ENCODE measurements at places on chromosomes 12 and 14.

DNA sequence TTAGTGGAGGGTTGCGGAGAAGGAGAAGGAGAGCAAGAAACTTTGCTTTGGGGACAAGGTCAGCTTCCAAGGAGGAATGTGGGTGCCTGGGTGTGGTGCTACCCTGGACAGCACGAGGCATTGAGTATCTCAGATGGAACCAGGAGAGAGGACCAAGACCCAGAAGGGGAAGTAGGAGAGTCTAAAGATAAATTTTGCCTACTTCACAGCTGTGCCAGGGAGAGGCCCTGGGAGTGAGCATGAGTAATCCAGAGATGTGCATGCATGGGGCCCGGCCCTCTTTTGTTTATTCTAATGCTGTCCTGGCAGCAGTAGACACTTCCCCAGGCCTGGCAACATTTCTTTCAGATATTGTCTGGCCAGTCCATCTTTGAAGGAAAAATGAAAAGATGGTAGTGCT is 49.5 kb upstream of the GNPNAT1 start:
- no peak for DNase-seq

DNA sequence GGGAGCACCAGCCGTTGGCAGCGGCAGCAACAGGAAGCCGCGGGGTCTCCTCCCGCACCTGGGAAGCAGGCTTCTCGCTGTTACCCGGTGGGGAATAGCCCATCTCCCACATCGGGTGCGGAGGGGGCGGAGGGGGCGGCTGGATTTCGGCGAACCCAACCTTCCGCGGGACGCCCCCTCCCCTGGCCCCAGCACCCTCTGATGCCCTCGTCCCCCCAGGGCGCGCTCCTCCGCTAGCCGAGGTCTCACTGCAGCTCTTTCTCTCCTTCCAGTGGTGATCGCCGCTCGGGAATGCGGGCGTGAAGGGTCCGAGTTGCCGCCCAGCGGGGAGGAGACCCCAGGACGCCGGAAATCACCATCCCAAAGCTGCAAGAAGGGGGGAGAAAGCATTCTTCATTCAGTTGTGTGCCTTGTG is 303 bp downstream of the SAMD4A start:
- no peak for DNase-seq

DNA sequence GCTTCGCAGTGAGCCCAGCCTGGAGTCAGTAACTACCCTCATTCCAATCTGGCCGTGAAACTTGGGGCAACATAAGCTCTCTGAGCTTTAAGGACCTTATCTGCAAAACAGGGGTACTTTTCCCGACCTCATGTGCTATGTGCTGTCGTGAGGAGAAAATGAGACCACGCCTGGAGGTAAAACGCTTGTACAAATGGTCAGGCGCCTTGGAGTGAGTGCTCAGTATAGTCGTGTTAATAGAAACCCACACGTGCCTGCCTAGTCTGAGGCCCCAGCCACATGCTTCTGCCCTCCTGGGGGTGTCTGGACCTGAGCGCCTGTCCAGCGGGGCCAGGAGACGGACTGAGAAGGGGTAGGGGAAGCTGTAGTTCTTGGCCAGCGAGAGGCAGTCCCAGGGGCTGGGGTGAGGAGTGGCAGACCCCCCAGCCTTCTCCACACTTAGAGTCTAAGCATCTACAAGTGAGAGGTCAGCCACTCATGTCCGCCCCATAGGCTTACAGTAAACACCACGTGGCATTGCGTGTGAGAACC is 4.9 kb downstream of the AQP5 start:
- no peak for DNase-seq

DNA sequence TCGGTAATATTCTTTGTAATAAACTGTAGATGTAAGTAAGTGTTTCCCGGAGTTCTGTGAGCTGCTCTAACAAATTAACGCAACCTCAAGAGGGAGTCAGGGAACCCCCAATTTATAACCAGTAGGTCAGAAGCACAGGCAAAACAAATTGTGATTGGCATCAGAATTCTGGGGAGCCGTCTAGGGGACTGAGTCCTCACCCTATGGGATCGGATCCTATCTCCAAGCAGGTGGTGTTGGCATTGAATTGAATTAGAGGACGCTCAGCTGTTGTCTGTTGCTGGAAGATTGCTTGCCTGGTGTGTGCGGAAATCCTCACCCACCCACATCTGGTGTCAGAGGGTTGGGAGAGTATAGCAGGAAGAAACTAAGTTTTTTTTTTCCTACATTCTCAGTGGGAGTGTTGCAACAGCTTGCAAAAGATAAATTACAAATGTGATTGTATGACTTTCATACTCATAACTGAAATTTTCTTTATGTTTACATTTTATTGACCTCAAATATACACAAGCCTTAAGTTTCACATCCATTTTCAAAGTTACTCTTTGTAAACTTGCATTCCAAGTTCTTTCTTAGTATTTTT is 5.5 kb downstream of the TMEM52B start:
- no peak for DNase-seq

- no peak for DNase-seq
These were observed 84.9 kb downstream of the ZFC3H1 start for GRCh38 chr12:71578694-71579258.

GRCh38 chr12:47686645-47687240 is 19.1 kb downstream of the RPAP3 start:
- no peak for DNase-seq

DNA sequence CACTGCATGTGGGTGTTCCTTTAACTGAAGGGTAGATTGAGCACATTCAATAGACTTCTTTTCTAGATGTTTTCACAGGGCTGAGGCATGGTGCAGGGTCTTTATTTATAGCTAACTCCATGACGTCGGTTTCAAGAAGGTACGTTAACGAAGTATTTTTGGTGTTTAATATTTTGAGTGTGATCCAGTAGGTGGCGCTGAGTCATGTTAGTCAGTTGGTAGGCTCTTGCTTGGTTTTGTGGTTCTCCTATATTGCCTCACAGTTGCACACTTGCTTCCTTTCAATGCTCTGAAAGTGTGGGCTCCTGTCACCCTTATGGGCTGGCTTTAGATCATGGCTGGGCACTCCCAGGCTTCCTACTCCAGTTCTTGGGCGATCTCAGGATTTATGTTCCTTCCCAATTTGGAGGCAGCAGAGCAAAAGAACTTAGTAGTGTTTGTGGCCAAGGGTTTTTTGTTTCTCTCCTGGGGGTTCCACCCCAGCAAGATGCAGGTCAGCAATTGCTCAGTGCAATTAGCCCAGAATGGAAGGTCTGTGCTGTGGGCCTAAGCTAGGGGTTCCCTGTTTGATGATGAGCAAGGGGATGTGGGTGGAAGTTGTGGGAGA is 471.6 kb upstream of the FOXG1 start:
- no peak for DNase-seq

- DNase-seq, result no peak
These were observed 30.3 kb downstream of the NFKBIA start for GRCh38 chr14:35374263-35374712.

DNA sequence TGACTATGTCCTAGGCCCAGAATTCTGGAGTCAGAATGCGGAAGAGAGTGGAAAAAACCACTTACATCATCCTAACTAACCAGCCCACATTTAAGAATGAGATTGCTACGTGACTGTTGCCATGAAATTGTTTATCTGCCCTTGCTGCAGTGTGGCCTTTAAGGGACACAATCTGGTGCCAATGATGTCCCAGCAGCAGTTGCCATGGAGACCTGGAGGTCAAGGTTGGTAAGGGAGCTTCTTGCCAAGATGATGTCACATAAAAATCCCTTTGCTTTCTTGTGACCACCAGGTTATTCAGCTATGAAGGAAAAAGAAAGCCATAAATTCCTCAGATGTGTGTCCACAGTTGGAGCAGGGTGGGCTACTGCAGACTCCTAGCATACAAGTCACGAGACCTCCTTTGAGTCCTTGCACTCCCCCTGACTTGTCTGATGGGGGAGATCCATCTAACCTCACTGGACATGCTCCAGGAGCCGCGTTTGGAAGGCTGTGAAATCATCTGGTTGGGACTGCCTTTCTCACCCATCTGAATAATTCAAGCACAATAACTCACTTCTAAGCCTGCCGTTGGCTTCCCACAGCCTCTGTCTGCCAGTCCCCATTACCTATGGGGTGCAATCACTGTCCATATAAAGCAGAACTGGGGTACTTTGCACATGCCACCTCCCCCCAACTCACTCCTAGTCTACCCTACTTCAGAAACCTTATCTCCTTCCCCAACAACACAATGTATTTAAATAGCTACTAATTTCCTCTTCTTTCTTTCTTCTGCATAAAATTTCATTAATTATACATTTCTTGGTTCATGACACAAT is 165.6 kb downstream of the ZFP36L1 start:
- DNase-seq, result no peak

- DNase-seq, result no peak
These were observed 17.8 kb upstream of the TMPRSS12 start for GRCh38 chr12:50824914-50825313.

- DNase-seq, result no peak
These were observed 3.0 kb upstream of the DHRS4 start for GRCh38 chr14:23950411-23951135.

- no peak for DNase-seq
These were observed 37.9 kb downstream of the RAD9B start for GRCh38 chr12:110540048-110540447.

DNA sequence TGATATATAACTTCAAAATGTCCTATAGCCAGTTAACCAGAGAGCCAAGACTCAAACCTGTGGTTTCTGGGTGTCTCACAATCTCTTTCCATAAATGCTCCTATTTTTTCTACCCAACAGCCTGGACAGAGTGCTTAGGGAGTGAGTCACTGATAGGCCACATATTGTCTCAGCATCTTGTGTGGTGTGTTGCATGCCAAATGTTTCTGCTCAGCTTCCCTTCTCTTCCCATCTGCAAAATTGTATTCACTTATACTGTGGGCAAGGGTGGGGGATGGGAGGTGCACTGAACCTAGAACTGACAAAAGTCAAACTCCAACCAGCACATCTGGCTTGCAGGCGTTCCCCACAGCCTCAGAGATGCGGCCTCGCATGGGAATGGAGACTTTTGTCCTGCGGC is 123.3 kb downstream of the KCNA5 start:
- DNase-seq, result no peak

DNA sequence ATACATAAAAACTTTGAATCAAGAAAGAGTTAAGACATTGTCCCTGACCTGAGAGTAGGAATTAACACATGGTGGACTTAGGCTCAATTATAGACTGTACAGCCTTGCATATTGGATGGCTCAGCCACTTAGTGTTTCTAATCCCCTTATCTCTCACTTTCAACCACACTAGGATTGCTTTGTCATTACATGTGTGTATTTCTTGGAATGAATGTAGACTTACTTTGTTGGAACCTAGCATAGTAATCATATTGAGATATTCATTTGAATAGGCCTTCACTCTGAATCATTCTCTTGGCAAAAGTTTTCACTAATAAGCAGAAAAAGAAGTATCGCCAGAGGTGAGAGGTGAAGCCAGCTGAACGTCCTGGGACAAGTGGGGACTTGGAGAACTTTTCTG is 1973.9 kb upstream of the FLRT2 start:
- no peak for DNase-seq

- DNase-seq, result no peak
These were observed 233.8 kb downstream of the FBXL14 start for GRCh38 chr12:1360441-1361210.

DNA sequence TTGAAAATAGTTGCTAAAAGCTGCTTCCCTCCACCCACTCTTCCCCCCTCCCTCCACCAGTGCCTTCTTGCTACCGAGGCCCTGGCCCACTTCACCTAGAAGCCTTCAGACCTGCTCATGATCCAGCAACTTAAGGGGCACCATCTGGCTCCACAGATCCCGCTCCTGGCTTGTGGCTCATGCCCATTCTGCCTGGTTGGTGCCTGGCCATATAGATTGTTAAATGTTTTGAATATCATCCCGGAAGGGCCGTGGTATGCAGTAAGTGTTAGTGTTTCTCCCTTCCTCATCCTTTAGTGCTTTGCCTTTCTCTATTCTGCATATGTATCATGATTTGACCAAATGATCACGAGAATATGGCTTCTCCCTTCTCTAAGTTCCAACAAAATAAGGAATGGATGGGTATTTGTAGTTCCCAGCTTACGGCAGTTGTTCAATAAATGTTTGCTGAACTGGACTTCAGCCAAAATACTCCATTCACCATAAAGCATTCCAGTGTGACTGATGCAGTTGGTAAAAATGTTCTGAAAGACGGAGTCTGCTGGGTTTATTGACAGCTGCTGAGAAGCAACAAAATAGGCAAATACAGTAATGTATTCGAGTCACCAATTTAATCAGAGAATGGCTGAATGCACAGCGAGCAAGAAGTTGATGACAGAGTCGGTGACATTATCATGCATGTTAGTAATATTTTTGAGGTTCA is 30.7 kb downstream of the GRIP1 start:
- DNase-seq, result no peak

GRCh38 chr14:101632520-101632919 is 71.2 kb downstream of the DIO3 start:
- DNase-seq, result no peak

- no peak for DNase-seq
These were observed 36.7 kb upstream of the TMEM233 start for GRCh38 chr12:119556854-119557253.

DNA sequence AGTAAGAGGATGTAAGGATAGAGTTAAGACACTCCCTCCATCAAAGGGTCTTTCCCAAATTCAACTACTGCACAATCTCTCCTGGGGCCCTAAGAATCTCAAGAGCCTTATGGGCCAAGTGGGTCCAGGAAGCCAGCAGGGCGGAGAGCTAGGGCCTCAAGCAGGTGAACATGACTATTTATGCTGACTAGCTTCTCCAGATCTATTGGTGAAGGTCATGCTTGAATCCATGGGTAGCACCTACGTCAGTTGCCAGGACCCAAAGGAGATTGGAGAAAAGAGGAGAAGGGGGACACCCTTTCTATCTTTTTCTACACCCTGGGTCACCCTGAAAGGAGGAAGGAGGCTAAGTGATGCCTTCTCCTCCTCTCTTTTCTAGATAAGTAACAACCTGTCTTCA is 534.2 kb upstream of the MIS18BP1 start:
- DNase-seq, result no peak

DNA sequence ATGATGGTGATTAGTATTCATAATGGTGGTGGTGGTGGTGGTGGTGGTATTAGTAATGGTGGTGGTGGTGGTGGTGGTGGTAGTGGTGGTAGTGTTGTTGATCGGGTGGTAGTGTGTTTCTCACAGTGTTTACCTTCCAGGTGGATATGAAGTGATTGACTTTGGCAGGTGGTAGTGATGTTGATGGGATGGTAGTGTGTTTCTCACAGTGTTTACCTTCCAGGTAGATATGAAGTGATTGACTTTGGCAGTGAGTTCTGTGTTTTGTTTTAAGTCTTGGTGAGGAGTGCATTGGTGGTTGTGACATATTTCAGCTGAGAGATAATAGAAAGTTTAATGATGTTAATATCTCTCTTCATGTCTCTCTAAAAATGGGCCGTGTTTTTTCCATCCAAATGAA is 189.4 kb downstream of the TMTC2 start:
- DNase-seq, result no peak

DNA sequence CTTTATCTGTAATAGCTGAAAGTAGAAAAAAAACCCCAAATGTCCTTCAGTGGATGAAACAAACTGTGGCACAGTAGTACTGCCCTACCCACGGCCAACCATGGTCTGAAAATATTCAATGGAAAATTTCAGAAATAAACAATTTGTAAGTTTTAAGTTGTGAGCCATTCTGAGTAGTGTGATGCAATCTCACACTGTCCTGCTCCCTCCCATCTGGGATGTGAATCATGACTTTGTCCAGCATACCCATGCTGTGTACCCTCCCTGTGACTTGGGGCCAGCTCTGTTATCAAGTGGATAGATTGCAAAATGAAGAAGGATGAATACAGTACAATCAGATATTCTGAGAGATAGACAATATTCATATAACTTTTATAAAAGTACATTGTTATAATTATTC is 106.2 kb downstream of the SMOC1 start:
- DNase-seq, result no peak

Data from activated CD8-positive, alpha-beta memory T cell treated with anti-CD3 and anti-CD28 coated beads for 1 hour (primary cell).